Activated naive CD4-positive, alpha-beta T cell treated with anti-CD3 and anti-CD28 coated beads, Interleukin-2, amount 50 U/mL, for 72 hours (primary cell): ENCODE measurements at places on chromosomes 5 and 9.
A peak's percentile ranks its signal among the peaks of the same experiment; 100 is the strongest.

DNA sequence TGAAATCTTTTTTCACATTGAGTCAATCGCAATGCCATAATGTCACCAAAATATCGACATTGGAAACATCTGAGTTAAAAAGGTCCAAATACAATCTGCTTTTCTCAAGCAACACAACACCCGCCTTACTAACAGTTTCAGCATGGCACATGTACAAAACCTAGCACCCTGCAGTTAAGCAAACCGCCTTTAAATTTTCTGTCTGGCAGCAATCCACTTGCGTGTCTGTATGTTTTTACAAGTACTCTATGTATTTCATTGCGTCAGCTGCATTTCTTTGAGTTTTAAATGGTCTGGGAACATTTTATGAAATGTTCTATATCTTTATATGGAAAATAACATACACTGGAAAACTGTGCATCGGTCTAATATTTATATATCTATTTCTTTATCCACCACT lies 134.6 kb downstream of the DENND1A start:
- DNase-seq: no peak

GRCh38 chr5:73640861-73641320 lies 14.9 kb downstream of the ARHGEF28 start:
- no peak for DNase-seq

DNA sequence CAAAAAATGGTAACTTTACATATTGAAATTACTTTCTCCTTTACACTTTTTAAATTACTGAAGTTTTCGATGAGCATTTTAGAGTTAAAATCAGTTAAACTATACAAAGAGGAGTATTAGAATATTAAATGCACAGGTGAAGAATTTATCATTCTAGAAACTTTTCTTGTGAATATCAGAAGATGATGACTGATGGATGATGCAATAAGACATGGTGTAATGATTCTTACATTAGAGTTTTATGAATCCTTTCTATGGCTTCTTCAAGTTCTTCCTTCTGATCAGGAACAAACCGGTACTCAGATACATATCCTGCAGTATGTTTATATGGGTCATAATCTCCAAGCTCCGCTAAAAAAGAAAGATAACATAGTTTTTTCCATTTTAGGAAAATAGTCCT lies 154.4 kb downstream of the EPB41L4A start:
- DNase-seq: no peak

DNA sequence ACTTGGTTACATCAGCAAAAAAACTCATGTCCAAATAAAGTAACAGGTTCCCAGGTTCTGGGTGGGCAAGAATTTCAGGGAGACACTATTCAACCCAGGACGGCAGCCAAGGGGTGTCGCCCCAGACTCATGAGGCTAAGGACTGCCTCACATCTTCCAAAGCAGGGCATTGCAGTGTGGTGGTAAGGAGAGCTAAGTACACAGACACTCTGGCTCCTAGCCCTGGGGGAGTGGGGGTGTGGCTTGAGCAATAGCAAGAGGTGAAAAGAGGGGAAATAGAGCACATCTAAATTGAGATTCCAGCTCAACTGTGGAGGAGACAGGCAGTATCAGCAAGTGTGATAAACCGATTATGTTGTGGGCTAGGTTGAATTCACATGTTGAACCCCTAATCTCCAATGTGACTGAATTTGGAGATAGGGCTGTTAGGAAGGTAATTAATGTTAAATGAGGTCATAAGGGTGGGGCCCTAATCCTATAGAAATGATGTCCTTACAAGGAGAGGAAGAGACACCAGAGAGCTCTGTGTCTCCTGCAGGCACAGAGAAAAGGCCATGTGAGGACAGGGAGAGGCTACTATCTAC lies 49.9 kb upstream of the MARCHF11 start:
- DNase-seq: no peak

DNA sequence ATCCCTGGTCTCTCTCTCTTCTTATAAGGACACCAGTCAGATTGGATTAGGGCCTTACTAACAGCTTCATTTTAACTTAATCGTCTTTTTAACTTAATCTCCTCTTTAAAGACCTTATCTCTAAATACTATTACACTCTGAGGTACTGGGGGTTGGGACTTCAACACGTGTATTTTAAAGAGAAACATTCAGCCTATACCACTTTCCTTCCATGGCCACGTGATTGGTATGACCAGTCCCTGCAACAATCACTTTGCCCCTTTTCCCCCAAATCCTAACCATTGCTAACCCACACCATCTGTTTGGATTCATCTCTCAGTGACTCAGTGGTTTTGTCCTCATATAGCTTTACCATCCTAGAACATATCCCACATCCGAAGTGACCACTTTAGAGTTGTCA lies 3.8 kb upstream of the MAN2A1 start:
- no peak for DNase-seq

DNA sequence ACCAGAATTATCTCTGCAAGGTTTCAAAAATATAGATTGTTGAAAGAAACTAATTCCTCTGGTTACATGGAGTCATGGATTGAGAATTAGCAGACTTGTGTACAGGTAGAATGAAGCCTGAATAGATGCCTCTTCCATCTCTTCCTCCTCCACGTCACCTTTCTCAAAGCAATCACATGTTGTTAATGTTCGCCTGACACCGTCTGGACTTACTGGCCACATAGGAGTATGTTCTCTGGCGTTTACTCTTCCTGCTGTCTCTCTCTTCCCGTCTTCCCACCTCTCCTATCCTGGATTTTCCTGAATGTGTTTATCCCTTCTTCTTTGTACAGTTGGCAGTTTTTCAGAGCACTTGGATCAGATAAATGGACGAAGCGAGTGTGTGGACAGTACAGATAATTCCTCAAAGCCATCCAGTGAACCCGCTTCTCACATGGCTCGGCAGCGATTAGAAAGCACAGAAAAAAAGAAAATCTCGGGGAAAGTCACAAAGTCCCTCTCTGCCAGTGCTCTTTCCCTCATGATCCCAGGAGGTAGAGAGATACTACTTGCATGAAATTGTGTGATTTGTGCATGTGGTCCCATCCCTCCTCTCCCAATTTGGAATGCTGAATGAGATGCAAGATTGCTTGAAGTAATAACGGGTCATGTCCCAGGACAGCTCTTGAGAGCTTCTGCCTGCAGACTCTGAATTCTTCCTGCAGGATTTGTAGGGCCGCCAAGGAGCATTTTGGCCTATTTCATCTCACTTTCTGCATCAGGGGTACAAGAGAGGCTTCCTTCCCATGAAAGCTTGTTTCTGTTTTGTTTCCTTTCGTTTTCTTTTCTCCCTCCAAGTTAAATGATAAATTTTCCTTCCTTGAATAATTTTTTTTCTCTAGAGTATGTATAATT lies 47.3 kb downstream of the CD180 start:
- no peak for DNase-seq

DNA sequence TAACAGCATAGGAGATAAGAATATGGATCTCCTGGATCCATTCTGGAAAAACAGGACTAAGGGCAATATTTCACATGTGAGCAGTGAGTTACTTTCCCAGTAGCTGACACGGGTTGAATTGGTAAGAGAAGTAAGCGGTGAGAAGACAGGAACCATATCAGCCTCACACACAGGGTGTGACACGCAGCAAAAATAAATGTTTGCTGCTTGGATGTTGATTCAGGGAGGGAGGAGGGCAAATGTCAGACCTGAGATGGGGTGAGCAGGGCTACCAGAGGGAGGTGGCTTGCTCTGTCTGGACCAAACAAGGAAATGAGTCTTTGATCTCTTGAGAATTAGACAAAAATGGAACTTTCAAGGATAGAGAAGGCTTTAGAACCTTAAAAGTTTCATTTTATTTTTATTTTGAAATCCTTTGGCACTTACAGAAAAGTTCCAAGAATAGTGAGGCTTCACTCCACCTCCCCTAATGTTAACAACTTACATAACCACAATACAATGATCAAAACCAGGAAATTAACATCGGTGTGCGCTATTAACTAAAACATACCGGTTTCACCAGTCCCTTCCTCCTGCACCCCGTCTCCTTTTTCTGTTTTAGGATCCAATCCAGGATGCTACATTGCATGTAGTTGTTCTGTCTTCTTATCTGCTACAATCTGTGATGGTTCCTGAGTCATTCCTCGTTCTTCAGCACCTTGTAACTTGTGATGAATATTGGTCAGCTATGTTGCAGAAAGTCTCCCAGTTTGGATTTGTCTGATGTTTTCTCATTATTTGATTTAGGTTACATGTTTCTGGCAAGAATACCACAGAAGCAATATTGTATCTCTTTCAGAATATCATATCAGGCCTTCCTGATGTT lies 20.5 kb upstream of the ARHGEF28 start:
- no peak for DNase-seq

GRCh38 chr5:171724468-171725204 lies 61.0 kb upstream of the SMIM23 start:
- no peak for DNase-seq

DNA sequence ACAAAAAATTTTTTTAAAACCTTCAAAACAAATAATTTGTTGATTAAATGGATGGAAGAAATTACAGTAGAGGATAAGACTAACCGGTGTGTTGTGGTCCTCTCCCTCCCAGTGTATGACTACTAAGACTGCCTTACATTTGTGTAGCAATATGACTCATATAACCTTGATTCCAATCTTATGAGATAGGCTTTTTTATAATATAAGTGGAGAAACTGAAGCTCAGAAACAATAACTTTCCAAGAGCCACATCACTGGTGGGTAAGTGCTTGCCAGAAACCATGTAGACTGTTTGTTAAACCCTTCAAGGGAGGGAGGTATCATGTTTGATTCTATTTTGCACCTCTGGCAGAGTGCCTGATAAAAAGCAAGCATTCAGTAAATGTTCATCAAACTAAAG lies 47.5 kb downstream of the NLN start:
- DNase-seq: no peak

DNA sequence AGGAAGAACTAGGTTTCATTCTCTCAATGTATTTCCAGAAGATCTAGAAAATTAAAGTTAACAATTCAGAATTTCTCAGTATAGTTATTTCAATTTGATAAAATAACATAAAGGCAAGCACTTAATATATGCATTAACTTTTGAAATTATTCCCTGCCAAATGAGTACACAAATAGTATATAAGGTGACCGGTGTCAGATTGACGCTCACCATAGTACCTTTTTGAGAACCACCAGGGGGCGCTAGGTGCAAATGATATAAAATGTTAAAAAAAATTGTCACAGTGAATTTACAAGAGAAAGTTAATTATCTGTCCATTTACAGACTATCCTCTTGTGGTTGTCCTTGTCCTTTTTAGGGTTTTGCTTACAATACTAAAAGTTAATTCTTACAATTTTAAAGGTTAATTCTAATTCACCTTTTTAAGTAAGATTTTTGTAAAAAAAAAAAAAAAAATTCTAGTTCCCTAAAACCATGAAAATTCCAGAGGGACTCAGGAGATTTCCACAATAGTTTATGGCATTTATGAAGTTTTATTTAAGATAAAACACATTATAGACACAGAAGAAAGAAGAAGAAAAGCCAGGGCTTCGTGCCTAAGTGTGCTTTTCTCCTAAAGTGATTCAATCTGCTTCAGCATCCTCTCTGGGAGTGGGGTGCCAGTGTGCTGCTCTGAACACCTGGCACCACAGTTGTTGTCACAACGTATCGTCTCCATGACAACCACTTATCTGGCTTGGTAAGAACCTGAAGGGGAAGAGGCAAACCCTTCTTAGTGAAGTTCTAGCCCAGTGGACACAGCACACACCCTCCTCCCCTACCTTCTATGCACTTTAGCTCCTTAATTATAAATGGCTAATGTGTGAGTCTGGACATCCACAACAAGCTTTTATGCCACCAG lies 1.7 kb downstream of the ADAMTS16 start:
- DNase-seq: peak; percentile 57

DNA sequence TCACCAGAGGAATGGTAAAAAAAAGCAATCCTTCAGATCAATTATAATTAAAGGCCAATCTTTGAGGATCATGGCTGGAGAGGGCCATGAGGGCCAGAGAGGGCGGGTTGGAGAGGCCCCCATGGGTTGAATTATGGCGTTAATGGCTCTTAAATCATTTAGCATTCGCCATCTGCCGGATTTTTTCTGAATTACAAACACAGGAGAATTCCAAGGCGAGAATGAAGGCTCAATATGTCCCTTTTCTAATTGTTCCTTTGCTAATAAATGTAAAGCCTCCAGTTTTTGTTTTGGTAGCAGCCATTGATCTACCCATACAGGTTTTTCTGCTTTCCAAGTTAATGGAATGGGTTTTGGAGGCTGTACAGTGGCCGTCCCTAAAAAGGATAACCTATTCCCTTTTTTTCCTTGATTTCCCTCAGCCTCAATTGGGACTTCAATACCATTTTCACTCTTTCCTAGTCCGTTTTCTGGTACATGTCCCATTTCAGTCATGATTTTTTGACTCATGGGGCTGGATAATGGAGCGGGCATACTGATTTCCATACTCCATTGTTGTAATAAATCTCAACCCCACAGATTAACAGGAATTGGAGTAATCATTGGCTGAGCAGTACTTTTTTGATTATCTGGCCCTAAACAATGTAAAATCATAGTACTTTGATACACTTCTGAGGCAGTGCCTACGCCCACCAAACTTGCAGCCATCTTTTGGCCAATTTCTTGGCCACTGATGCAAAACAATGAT lies 6.7 kb upstream of the TMEM141 start:
- peak; percentile 37 for DNase-seq

DNA sequence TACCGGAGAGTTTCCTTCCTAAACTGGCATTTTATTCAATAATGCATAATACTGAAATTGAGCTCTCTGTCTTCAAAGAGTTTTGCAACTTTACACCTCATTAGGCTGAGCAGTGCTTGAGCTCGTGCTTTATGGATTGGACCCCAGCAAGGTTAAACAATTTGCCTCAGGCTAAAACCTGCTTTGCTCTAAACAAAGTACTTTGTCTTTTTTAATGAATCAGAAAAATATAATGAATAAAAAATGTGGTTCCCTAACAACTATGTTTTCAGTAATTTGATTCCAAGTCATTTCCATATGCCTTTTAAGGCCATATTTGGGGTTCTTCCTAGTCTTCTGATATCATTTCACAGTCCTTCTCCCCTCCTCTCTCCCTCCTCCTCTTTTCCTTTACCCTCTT lies 20.0 kb downstream of the ZNF366 start:
- DNase-seq: no peak
